NCI-H460 (cell line): ENCODE measurements at places on chromosomes 3 and 15. TPM values are rescaled to one million over a fixed set of nuclear protein-coding genes. Genes with fewer than 3 reads are reported as not detected.

- DNase-seq: peak; percentile 68
These were observed 1.0 kb upstream of the ATP2C1 start for GRCh38 chr3:130892759-130893375.

- DNase-seq: no peak
These were observed 3.1 kb downstream of the OXSR1 start for GRCh38 chr3:38168151-38169026.

GRCh38 chr15:28022961-28023360 is 76.2 kb downstream of the OCA2 start:
- no peak for DNase-seq

DNA sequence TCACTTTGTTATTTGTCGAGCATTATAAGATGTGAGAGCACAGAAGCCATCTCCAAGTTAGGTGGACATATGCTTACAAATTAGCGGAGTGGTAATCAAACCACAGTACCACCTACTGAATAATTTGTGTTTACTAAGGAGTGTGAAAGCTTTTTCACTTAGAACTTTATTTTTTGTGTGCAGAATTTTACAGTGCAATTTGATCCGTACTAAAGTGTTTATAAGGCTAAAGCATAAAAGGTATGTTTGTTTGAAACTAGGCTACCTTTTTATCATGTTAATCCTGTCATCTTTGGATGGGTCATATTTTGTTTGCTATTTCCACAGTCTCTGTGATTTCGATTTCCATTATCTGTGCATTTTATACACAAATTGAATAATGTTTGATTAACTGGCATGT is 37.5 kb downstream of the MAP2K5 start:
- DNase-seq: no peak

DNA sequence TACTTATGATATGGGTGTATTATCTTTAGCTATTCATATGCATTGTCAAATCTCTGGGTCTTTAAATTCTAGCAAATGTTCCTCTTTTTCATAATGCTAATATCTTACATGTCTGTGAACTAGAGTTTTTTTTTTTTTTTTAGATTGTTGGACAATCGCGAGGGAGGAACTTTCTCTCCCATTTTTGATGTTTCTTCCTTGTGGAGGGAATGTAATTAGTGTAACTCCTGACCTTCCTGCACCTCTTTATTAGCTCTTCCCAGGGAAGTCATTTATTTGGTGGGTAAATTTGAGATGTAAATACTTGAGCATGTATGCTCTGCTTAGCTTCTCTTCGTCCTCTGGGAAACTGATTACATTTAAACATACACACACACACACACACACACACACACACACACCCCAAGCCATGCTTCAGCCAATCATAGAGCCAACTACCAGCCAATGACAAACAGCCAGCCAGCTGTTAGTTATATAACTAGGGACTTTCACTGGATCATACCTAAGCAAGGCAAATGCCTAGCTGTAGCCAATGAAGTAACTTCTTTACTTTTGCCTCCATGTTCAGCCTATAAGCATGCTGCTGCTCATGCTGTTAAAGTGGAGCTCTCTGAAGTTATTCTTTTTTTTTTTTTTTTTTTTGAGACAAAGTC is 8.3 kb upstream of the USP8 start:
- DNase-seq: no peak

GRCh38 chr3:171526869-171527268 is 66.7 kb upstream of the TNIK start:
- DNase-seq: no peak

GRCh38 chr3:32432711-32433530 is 41.3 kb downstream of the CMTM7 start:
- no peak for DNase-seq

DNA sequence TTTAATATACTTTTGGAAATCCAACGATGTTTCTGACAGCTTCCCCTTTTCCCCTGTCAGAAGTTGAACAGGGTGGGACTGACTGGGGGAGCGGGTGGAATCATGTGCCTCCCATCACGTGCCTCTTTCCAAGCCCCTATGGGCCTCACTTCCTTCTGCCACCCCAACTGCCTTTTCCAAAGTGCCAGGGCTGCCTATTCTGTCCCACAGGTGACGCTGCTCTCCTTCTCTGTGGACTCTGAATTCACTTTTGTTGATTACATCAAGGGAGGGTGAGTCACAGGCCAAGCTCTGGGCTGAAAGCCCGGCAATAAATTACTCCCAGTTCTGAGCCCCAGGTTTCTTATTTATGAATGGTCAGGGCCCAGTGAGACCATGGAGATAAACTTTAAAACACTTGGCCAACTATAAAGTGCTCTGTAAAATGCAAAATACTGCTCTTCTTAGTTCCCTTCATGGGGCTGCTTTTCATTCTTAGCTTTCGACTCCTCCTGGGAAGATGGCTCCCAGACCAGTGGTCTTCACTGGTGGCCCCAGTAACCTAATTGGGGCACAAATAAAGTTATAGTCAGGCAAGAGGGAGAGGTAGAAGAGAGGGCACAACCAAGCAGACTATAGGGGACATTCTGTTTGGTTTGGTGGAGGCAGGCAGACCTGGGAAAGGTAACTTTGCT is 12.3 kb downstream of the CPNE9 start:
- DNase-seq: peak; percentile 74

DNA sequence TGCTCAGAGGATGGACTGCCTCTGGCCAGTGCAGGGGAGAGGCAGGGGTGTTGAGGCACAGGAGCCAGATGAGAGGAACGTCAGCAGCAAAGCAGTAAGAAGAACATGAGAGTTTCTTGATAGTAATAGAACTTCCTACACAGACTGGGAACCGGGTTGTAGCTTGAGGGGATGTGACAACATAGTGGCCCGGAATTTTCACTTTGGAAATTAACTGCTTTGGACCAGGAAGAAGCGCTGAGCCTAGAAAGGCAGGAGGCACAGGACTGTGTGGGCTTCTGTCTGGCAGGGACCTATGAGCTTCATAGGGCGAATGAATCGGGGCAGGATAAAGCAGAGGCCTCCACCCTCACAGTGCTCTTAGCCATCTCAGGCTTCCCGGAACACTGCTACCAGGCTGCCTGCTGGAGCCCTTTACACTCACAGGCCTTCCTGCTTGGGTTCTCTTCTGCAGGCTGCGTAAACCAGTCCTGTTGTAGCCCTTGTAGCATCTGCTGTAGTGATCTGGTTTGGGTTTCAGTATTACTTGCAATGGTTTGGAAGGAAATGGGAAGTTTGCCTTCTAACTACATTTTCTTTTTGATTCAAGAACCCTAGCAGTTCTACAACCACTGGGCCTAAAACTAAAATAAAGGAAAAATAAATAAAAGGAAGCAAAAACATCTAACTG is 3.3 kb upstream of the ADPGK start:
- no peak for DNase-seq

DNA sequence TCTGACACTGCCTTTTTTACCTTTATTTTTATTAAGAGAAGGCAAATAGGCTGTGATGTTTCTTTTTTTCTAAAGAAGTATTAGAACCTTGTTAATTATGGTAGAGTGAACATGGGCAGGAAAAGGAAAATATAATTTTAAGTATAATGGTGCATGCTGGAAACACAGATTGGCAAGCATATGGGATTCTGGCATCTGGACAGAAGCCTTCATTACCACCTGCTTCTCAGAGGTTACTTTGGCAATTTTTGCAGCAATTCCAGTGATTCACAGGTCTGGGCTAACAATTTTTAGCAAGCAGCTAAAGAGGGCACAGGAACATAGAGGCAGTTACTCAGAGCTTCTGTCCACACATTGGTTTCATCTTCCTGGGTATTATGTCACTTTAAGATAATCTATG is 258.3 kb downstream of the DIPK2A start:
- DNase-seq: no peak

DNA sequence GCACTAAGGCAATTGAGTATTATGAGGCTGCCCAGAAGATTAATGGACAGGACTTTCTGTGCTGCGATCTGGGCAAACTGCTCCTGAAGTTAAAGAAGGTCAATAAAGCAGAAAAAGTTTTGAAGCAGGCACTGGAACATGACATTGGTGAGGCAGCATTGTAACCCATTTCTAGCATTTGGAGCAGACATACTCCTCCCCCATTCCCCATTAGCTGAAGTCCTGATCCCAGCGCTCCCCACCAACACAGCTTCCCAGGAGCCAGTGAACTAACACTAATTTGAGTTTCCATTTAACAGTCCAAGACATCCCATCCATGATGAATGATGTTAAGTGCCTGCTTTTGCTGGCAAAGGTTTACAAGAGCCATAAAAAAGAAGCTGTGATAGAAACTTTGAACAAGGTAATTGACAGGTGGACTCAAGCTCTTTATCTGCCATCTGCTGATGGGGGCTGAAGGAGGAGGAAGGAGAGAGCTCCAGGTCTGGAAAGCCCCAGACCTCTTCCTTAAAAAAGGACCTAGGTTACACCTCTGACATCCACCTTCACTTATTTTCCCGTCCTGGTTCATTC is 22.6 kb downstream of the CSRNP1 start:
- DNase-seq: no peak

- no peak for DNase-seq
These were observed 13.3 kb upstream of the CCR1 start for GRCh38 chr3:46221391-46221790.

The KIF23 gene
- total RNA-seq: 54.1 and 60.9 TPM in 2 replicates

The WNT5A gene
- total RNA-seq: 12.0 and 12.7 TPM in 2 replicates

The ESYT3 gene
- 1.5 and 2.6 TPM in 2 replicates for total RNA-seq

The HCLS1 gene
- 3.8 and 7.3 TPM in 2 replicates for total RNA-seq

The GPR62 gene
- total RNA-seq: not detected in 2 replicates
